ENCODE measurements at places on chromosomes 13 and 19.

DNA sequence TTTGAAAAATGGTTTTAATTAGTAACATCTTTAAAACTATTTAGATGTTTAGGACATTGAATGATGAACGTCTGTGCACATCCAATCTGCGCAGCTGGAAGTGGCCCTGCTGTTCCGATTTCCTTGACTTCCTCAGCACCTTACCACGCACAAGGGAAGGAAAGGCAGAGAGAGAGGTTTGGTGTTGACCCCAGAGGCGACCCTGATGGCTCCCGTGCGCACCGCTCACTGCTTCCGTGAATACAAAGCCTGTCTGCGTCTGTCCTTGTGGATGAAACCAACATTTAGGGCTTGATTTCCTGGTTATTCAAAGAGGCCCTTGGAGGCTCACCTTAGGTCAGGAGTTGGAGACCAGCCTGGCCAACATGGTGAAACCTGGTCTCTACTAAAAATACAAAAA is 8.5 kb downstream of the MCF2L start:
- no peak for DNase-seq

DNA sequence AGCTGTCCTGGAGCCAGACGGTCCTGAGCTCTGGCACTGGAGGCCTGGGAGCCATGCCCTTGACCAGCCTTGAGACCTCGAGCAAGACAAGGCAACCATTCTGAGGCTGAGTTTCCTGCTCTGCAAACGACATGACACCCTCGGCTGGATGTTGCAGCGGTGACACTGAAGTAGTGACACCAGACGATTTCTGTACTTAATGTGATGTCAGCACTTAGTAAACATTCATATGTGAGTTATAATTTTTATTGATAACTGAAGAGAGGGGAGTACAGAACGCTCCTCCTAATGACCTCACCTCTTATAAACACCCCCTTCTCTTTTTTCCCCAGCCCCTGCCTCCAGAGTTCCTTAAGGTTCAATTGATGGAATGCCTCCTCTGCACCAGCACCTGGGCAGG is 5.8 kb downstream of the NDUFA3 start:
- no peak for DNase-seq

GRCh38 chr13:50494138-50494537 is 349.4 kb downstream of the DLEU7 start:
- no peak for DNase-seq

DNA sequence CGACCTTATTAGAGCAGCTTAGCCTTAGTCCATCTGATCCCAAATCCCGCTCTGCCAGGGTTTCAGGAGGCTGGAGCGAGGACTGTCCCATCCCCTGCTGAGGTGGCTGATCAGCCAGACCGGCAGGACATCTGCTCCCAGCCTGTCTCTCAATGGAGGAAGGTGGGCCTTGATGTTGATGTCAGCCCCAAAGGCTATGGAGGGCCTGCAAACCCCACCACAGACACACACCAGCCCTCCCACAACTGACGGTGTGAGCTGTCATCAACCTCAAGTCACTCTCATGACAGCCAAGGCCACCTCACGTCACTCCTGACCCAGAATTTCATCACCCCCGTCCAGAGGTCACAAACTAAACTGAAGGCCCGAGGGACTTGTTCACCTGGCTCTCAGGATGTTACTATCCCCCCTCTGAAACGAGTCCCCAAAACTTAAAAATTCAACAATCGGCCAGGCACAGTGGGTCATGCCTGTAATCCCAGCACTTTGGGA is 25.5 kb downstream of the RHPN2 start:
- no peak for DNase-seq

GRCh38 chr13:37681281-37682032 is 82.9 kb upstream of the POSTN start:
- no peak for DNase-seq

DNA sequence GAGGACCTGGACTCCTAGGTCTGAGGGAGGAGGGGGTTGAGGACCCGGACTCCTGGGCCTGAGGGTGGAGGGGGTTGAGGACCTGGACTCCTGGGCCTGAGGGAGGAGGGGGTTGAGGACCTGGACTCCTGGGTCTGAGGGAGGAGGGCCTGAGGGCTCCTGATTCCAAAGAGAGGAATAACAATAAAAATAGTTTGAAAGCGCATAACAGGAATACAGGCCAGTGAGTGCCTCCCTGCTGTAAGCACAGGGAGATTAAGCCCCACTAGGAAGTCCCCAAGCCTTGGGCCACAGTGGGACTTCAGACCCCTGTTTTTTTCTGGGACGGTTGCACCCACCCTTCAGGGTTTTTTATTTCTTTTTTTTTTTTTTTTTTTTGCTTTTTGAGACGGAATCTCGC is 1.2 kb upstream of the SBK2 start:
- no peak for DNase-seq

GRCh38 chr13:48159826-48160225 is 64.9 kb upstream of the MED4 start:
- DNase-seq = no peak
